ENCODE measurements at places on chromosomes 2 and 18.
A peak's percentile ranks its signal among the peaks of the same experiment; 100 is the strongest.

GRCh38 chr2:162197069-162197825 is 45.2 kb upstream of the GCG start:
- no peak for DNase-seq

DNA sequence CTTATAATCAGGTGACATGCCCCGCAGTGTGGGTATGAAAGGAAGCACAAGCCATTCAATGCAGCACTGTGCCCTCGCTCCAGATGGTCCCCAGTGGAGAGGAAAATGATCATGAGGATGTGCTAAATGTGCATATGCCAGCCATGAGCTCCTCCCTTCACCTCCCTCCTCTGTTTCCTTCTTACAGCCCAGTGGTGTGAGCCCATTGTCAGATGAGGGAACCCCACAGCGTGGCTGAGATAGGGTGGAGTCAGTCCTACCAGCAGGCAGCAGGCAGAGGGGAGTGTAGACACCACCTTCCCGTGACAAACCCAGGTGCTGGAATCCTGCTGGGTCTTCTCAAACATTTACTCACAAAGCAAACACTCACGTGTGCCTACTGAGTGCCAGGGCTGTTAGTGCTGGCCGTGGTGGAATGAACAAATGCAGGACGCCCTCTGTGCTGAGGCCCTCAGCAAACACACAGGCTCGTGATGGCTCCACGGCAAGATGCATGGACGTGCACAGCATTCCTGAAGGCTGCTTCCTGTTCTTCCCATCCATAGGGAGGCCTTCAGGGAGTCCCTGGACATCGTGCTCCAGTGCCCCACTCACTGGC is 181.7 kb upstream of the TPO start:
- DNase-seq, result no peak

- no peak for DNase-seq
Measured at GRCh38 chr2:219886615-219887014, 259.2 kb downstream of the SLC4A3 start.

- DNase-seq, result no peak
Measured at GRCh38 chr2:74735564-74735963, 81.5 kb downstream of the SEMA4F start.

DNA sequence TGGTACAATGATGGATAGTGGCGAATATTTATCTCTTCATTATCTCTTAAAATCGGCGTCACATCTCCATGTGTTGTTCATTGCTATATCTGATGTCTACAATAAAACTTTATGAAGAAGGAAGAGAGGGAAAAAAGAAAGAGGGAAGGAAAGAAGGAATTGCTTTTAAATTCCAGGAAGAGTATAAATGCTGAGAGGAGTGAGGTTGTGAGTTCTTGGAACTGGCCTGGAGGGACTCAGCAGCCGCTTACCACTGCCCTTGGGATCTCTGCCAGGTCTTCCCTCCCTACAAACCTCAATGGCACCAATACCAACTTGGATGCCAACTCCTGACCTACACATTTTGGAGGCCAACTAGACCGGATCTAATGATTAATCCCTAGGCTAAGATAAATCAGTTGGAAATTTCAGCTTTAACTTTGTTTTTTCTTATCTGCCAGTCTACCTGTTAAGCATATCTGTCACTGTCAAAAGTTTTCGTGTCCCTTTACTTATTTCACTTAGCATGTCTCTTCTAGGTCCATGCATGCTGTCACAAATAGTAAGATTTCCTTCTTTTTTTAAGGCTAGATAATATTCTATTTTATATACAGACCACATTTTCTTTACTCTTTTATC is 9.8 kb downstream of the SCN9A start:
- DNase-seq, result no peak

DNA sequence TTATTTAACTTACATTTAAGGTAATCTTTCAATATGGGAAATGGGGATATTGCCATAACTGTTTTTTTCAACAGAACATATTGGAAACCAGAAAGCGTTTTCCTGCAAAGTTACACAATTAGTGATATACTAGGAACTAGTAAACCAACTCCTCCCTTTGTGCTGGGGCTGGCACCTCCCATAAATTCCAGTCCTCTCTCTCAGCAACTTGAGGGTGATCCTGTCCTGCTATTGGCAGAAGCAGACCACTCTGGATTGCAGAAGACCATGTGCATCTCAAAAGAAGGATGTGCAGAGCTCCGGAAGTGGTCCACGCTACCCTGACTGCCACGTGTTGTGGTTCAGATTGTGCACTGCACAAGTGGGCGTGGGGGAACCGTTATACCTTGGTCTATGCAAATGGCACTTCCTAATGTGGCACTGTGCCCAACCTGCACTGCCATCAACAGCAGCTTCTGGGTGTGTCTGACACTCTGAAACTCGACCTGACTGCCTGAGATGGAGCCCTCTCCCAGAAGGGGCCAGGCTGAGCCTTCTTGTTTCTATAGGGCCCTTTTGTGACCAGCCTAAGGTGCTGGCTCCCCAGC is 219.2 kb downstream of the ZNF516 start:
- DNase-seq, result no peak

DNA sequence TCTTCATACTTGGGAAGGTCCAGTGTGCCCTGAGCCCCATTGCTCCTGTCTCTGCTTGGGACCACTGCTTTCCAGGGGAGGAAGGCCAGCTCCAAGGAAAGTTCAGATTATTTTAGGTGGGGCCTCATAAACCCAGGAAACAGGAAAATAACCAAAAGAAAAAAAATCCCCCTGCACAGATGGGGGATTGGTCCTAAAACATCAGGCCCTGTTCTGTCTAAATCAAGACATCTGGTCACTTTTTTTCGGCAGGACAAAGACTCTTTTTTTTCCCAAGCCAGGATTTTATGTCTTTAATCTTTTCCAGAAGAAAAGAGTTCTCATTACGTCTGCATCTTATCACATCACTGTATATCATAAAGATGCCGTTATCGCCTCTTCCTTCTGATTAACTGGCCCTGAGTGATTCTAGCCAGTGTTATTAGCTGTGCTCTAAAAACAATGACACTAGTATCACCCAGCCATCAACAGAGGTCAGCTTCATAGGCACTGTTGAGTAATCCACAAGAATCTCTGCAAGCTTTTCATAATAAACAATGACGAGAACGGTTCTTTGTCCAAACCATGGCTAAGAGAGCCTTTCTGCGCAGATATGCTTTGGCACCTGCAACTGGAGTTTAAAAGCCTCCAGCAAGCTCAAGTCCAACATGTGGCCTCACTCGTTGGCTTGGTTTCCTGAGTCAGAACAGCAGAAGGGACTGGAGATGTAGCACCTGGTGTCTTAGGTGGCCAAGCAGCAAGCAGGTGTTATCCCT is 138.2 kb downstream of the VAPA start:
- DNase-seq, result no peak

GRCh38 chr18:49638891-49639557 is 77.2 kb downstream of the LIPG start:
- DNase-seq, result no peak

DNA sequence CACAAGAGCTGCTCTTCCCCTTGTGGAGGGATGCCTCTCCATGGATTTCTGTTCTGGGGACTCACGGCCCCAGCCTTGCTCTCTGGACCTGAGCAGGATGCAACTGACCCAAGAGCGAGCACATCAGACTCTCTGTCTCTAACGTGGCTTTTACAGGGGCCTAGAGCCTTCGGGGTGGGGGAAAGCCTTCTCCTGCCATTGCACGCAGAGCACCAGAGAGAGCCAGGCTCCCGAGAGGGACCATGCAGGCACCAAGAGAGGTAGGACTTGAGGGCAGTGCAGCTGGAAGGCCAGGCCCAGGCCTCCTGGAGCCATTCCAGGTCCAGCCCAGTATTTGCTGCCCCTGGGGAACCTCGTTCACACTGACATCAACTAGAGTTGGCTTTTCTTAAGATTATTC is 475.6 kb upstream of the MYT1L start:
- DNase-seq, result no peak

DNA sequence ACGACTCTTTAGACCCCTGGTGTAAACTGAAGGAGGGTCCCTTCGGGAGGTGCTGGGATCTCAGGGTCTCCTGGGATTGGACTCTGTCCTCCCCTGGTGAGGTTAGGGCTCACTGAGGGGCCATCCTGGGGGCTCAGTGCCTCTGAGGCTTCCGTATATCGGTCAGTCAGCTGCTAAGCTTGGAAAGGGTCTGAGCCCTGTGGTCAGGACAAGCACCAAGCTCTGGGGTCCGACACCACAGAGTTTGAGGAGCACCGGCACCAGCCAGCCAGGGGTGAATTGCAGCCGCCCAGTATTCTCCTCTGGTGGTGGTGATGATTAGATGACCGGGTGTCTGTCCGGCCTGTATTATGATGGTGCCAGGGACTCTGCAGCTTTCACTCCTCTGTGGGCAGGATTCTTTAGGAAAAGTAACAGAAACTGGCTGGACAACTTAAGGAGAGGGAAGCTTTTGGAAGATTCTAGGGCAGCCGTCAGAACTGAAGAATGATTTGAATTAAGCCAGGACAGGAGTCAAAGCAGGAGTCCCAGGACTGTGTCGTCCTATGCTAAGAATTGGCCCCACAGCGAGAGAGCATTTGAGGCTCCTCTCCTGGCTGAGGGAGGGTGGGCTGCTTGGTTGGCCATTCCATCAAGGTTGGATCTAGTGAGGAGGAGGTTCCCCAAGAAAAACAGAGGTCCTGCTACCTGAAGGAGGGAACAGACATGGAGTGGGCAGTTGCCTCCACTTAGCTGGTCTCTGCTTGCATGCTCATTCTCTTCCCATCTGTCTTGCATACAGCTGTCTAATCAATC is 158.6 kb upstream of the HS6ST1 start:
- DNase-seq, result no peak

DNA sequence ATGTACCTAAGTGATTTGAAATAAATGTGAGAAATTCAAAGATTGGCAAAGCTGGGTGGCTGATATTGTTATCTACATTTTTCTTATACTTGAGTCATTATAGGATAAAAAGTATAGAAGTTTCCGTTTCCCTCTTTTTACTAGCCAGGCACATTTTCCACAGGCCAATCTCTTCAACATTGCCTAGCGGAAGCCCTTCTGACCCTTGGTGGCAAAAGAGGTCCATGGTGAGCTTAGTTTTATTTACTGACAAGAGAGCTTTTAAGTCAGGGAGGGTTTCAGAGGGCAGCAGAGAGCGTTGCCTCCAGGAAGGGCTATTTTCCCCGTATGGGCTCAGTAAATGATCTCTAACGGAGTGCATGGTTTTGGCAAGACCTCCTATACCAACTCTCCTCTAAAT is 15.1 kb upstream of the RHOB start:
- no peak for DNase-seq

- no peak for DNase-seq
Measured at GRCh38 chr2:26126074-26126473, 46.8 kb upstream of the GAREM2 start.

GRCh38 chr2:223037445-223037800 is 14.6 kb upstream of the KCNE4 start:
- DNase-seq, result no peak

DNA sequence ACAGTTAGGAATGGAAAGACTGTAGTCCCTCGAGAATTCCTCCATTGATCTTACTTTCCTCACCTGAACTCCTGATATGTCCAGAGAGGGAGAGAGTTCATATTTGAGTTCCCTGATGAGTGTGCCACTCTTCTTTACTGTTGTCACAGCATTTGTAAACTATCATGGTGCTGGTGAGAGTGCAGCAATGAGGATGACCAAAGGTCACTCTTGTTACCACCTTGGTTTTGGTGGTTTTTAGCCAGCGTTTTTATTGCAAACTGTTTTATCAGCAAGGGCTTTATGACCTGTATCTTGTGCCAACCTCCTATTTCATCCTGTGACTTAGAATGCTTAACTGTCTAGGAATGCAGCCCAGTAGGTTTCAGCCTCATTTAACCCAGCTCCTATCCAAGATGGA is 1062.5 kb downstream of the BCL11A start:
- DNase-seq, result no peak

- DNase-seq, result peak; percentile 83
Measured at GRCh38 chr2:197286805-197287595, 23.6 kb downstream of the ANKRD44 start.

DNA sequence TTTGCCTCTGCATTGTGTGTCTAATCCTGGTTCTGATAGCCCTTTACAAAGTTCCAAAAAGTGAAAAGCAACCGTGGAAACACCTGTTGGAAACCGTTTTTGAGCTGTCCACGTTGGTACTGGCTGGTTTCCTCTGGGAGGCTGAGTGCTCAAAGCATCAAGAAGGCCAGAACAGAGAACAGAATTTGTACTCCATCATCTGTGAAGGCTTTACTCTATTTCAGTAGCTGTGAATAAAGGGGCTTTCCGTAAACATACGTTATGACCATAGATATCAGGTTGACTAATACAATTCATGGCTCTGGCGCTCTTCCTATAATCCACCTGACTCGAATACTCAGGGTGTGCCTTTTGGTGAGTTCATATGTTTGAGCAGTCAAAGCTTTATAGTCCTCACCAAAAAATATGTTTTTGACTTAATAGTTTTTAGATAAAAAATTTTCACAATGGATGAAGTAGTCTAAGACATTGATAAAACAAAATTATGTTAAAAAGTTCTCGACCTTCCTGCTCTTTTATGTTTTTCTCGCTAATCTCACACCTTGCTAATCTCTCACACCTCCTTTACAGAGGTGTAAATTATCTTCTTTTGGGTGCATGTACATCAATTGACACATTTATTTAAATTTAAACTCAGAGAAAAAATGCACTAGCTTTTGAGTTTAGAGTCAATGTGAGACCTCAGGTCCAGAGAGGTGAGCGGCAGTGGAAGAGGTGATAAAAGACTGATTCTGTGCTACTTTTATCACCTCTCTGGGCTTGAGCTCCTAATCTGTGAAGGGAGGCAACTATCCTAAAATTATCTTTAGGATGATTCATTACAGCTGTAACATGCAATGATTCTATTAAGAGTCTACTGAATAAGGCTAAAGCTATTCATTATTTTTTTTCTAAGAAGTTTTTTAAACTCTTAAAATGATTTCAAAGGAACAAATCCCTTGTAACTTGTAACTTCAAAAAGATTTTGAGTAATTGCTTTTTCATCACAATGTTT is 65.3 kb downstream of the CXCR4 start:
- DNase-seq, result peak; percentile 69

All from CD4-positive, alpha-beta T cell treated with Interleukin-4 for 4 hours (primary cell).